ENCODE measurements at places on chromosomes 13 and 19.

GRCh38 chr13:39787086-39787487 lies 131.6 kb downstream of the COG6 start:
- no peak for DNase-seq

DNA sequence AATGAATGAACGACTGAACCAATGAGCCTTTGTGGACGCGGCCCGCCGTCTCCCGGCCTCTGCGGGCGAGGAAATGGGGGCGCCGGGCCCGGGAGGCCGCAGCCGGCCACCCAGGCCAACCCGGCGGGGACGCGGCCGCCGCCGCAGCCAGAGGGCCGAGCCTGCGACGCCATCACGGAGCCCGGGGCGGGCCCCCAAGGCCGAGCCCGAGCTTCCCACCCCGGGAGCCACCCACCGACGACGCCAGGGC lies 216 bp downstream of the SUGP2 start:
- DNase-seq, result no peak

DNA sequence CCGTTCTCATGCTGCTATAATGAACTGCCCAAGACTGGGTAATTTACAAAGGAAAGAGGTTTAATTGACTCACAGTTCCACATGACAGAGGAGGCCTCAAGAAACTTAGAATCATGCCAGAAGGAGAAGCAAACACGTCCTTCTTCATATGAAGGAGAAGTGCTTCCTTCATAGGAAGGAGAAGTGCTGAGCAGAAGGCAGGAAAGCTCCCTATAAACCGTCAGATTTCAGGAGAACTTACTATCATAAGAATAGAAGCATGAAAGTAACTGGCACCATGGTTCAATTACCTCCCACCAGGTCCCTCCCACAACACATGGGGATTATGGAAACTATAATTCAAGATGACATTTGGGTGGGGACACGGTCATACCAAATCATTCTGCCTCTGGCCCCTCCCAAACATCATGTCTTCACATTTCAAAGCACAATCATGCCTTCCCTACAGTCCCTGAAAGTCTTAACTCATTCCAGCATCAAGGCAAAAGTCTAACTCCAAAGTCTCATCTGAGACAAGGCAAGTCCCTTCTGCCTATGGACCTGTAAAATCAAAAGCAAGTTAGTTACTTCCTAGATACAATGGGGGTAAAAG lies 10.6 kb downstream of the ACOD1 start:
- no peak for DNase-seq

GRCh38 chr19:55443824-55444480 lies 852 bp upstream of the SHISA7 start:
- DNase-seq, result no peak

DNA sequence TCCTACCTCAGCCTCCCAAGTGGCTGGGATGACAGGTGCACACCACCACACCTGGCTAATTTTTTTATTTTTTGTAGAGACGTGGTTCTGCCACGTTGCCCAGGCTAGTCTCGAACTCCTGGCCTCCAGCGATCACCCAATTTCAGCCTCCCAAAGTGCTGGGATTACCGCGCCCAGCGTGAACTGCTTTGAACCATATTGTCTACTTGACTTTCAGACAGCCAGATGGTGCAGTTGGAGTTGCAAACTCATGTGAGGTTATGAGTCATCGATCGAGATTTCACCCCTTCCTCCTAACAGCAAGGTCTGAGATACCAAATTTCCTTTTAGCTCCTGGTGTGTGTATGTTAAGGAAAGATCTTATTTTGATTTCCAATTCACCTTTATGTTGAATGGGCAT lies 2.7 kb downstream of the SLC27A1 start:
- no peak for DNase-seq

DNA sequence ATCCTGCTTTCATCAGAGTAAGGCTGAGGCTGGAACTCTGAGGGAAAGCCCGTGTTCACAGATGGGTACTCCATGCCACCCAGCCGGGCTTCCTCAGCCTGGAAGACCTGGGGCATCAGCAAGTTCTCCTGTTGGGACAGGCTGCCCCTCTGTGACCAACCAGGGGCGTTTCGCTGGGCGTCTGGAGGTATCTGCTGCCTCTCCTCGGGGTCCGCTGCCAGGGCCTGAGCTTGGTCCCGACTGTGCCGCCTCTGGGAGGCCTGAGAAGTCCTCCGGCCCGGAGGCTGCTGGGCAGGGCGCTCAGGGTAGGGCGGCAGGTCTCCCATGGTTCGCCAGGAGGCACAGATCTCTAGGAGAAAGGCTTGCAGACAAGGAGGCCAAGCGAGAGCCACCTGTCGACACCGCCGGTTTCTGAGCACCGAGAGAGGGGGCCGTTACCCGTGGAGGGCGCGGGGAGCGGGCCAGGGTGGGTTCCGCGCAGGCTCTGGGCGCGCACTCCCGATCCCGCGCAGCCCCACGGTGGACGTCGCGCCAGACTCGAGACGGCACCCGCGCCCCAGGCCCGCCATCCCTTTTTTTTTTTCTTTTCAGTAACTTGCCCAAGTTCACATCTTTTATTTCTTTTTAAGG lies at the start of gene RSPH6A:
Gene RSPH6A, minus strand, starts transcription at position 458 of the 630 bp plus-strand sequence. Its CDS starts 132 bp downstream, at position 326.
- no peak for DNase-seq

DNA sequence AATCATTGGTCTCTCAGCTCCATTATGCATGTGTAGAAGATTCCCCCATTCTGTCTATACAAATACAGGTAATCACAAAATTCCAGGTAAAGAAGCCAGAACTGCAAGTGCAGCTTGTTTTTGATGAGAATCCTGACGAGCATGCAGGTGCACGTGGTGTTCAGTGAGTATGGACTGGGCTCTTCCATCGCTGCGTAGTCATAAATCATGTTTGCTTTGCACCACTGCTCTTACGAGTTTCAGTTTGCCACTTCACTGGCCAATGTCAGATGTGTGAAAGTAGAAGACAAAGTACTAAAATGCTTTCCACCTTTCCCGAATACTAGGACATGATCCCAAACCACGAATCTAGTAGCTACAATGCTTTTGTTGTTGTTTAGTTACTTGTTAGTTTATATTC lies 390.7 kb downstream of the LIG4 start:
- DNase-seq, result no peak

DNA sequence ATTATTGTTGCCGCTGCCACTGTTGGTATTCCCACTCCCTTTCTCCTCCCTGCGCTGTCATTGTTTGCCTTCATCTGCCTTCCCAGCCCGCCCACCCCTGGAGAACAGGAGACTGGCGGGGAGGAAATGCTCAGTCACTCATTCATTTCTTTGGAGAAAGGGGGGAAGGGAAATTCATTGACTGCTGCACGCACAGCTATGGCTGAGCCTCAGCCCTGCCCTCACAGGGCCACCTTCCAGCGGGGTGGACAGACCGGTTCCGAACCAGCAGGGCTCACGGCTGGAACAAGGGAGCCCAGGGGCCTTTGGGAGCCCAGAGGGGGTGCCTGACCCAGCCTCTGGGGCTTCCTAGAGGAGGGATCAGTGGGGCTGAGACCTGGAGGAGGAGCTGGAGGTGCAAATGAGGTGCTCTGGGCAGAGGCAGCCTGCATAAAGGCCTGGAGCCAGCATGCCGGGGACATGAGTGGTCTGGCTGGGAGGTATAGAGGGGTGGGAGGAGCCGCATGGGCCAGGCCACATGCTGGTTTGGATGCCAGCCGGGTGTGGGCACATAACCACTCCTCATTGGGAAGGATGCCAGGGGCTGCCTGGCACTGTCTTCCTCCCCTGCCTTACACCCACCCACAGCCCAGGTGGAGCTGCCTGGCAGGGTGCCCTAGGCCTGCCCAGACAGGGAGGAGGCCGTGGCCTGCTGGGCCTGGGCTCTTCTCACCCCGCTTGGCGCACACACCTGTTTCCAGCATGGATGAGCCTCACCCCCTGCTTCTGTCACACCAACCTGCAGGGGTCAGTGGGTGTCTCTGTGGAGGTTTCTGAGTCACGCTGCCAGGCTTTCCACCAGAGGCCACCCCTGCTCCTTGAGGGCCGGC lies 26.8 kb downstream of the PPP5C start:
- DNase-seq, result peak; percentile 98

- DNase-seq, result no peak
Measured at GRCh38 chr13:40508127-40508526, 158.3 kb downstream of the FOXO1 start.

GRCh38 chr19:55352549-55353145 lies 1.9 kb downstream of the COX6B2 start:
- DNase-seq, result no peak

GRCh38 chr13:98706446-98707110 lies 45.9 kb downstream of the SLC15A1 start:
- no peak for DNase-seq

DNA sequence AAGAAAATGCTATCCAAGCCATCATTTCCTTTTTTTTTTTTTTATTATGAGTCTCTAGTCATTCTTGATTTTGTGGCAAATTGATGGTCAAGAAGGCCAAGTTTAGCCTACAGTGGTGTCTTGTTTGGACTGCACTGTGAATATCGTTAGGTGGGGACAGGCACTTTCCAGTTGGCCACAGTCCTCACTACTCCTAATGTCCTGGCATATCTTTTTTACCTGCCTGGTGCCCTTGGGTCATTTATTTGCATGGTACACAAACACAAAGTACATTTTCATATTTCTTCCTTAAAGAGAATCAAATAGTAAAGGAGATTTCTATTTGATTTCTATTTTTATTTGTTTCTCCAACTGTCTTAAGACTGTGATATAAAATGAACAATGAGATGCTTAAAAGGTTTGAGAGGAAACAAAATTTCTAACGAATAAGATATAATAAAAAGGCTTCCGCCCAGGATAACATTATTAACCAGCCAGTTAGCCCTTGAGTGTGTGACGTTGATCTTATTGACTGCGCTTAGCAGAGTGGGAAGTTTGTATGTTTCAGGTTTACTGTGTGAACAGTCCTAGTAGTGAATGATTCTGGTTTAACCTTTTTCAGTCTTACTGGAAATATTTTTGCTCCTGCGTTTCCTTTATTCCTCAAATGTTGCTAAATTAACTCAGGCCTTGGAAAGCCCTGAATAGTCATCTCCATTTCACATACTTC lies 312.0 kb downstream of the ATP8A2 start:
- DNase-seq, result no peak

- DNase-seq, result peak; percentile 73
Measured at GRCh38 chr19:30227661-30228112, 144.5 kb upstream of the ZNF536 start.

DNA sequence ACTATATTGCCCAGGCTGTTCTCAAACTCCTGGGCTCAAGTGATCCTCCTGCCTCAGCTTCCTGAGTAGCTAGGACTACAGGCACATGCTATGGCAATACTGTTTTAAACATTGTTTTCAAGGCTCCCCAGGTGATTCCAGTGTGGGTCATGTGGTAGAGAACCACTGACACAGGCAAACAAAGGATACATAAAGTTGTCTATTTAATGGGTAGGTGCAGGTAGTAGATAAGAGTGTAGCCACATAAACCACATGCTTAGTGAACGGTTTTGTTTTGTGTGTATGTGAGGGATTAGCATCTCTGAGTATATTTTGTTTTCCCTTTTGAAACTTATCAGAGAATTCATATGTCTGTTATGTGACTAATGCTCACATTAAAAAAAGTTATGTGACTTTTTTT lies 36.7 kb downstream of the USPL1 start:
- no peak for DNase-seq

- DNase-seq, result no peak
Measured at GRCh38 chr13:42577538-42577937, 3.6 kb downstream of the TNFSF11 start.

GRCh38 chr19:47681388-47681787 lies 31.8 kb upstream of the EHD2 start:
- no peak for DNase-seq

- DNase-seq, result no peak
Measured at GRCh38 chr13:35706721-35707120, 230.2 kb upstream of the MAB21L1 start.

- DNase-seq, result no peak
Measured at GRCh38 chr19:55319785-55320184, 5.4 kb downstream of the TMEM150B start.

GRCh38 chr13:26976313-26976712 lies 195.3 kb downstream of the USP12 start:
- DNase-seq, result no peak

- DNase-seq, result no peak
Measured at GRCh38 chr13:111967572-111968201, 99.3 kb upstream of the SOX1 start.

DNA sequence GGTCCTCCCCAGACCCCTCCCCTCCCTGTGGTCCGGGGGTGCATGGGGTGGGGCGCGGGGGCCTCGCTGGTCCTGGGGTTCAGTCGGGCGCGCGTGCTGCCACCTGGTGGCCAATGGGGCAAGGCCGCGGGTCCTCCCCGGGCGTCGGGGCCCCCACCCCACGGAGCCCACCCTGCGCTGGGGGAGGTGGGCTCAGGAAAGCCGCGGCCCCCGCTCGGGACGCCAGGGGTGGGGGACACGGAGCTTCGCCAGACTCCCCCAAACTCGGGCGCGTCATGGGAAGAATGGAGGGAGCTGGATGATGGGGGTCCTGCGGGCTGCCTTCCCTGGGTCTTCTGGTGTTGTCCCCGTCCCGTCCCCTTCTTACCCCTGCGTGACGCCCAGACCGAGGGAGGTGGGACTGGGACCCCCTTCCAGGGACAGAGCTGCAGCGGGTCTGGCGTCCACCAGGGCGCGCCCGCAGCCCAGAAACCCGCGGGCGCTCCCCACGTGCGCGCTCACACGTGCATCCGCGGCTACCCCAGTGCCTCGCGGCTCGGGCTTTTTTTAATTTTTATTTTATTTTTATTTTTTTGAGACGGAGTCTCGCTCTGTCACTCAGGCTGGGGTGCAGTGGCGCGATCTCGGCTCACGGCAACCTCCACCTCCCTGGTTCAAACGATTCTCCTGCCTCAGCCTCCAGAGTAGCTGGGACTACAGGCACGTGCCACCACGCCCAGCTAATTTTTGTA lies 19.8 kb upstream of the TCF3 start:
- DNase-seq, result no peak

DNA sequence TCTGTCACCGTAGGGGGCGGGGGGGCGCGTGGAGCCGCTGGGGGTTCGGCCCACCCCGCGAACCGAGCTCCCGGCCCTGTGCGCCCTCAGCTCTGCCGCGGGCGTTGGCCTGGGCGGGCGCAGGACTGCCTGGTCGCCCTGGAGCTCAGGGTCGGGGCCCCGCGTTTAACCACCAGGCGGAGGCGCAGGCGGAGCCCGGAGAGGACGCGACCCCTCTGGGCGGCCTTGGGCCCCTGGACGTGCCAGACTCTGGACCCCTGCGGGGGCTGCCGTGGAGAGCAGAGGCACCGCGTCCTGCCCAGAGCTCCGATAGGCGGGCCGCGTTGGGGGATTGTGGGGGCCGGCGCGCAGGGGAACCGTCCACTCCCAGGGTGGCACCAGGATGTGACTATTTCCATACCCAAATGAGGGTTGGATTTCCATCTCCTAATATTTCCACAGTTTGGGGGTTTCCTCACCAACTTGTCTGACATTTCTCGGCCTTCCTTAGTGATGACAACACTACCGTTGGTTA lies 13.0 kb upstream of the USP29 start:
- DNase-seq, result no peak

DNA sequence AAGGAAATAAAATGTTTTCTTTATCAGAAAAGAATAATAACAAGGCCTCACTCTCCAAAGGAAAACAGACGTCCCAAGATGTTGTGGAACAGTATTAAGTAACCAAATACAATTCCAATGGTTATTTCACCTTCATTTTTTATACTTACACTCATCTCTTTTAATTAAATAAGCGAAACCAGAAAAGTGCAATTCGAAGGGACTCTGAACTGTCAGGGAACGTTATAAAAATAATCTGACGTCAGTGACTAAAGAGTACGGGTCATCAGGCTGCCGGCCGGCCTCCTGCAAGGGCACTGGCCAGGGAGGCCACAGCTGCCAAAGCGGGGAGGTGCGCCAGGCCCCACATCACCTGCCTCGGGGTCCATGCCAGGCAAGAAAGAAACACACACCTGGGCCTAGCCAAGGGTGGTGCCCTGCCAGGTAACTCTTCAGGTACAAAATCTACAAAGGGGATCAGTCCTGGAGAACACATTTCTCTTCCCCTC lies 61.2 kb downstream of the CDADC1 start:
- DNase-seq, result peak; percentile 78
